ENCODE measurements at places on chromosomes 5 and 9.

DNA sequence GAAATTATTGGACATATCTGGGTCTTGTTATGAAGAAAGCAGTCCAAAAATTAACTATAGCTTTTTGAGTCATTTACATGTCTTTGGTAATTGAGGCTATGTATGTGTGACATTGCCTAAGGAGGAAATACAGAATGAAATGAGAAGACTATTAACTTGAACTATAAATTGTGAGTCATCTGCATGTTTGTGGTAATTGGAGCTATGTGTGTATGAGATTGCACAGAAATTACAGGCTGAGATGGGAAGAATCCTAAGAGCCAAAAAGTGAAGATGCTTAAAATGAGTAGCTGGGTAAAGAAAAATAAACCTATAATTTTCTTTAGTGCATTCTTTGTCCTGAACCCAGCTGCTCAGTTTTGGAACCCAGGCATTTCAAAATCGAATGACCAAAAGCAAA is 747.6 kb upstream of the EDIL3 start:
- no peak for DNase-seq

- peak; percentile 11 for DNase-seq
Observed at GRCh38 chr9:86575825-86576525, 221.8 kb upstream of the TUT7 start.

DNA sequence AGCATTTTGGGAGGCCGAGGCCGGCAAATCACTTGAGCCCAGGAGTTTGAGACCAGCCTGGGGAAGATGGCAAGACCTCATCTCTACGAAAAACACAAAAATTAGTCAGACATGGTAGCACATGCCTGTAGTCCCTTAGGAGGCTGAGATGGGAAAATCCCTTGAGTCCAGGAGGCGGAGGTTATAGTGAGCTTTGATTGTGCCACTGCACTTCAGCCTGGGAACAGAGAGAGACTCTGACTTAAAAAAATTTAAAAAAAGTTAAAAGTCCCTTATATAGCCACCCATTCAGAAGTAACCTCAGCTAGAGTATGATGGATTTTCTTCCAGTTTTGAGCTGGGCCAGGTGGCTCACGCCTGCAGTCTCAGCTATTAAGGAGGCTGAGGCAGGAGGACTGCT is 72.4 kb downstream of the UGCG start:
- no peak for DNase-seq

GRCh38 chr5:62312036-62312435 is 6.0 kb downstream of the KIF2A start:
- DNase-seq, result no peak

DNA sequence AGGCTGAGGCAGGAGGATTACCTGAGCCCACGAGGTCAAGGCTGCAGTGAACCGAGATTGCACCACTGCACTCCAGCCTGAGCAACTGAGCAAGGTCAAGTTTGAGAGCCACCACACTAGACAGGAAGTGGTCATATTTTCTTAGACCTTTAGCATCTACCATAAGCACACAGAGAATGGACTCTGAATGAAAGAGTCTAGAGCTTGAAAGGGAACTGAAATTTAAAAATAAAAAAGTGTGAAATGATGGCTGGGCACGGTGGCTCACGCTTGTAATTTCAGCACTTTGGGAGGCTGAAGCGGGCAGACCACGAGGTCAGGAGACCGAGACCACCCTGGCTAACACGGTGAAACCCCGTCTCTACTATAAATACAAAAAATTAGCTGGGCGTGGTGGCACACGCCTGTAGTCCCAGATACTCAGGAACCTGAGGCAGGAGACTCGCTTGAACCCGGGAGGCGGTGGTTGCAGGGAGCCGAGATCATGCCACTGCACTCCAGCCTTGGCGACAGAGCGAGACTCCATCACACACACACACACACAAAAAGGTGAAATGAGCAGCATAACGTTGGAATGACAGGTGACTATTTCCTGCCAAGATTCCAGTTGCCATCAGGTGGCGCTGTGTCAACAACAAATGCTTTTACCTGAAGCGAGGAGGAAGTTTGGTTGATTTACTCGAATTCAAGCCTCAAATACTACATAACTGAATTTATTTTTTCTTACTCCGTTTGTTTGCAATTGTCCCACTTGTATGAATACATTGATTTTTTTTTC is 21.3 kb upstream of the AK3 start:
- peak; percentile 91 for DNase-seq

- no peak for DNase-seq
Observed at GRCh38 chr9:88523056-88523455, 11.9 kb upstream of the NXNL2 start.

DNA sequence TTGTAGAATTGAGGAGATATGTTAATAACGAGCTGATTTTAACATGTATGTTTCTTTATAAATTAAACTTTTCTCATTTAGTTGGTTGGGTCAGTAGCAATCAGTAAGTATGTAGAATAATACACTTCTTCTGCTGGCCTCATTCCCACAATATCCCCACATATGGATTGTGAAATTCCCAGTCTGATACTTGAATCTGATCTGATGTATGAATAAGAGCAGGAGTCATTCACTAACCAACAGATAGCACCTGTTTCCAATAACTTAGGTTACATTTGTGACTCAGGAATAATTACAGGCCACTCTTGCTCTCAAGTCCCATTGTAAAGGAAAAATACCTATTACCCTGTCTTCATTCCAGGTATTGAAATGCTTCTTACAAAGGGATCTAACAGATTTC is 23.9 kb downstream of the SLC36A1 start:
- DNase-seq, result no peak

GRCh38 chr5:112822456-112822855 is 38.6 kb upstream of the SRP19 start:
- DNase-seq, result no peak

DNA sequence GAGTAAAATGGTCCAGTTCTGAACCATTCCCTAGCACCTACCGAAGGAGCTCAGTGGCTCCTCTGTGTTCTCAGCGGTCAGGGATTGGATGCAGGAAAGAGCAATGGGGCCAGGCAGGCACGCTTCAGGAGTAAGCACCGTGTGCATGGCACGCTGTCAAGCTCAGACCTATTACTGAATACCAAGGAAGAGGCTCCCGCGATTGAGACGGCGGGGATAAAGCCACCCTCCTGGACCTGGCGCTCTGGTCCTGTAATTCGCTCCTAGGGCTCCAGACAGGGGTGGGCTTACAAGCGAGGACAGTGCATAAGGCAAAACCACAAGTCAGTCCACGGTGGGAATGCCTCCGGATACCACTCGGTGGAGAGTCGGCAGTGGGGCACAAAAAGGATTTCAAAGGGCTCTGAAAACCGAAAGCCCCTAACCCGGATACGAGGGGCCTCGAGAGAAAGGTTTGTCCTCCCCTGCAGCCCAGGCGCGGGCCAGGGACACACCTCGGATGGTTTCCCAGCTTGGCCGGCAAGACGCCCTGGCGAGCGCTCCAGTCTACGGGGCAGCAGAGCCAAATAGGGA is 988 bp downstream of the OXCT1 start:
- peak; percentile 8 for DNase-seq

- DNase-seq, result no peak
Observed at GRCh38 chr5:175847061-175847460, 24.3 kb upstream of the CPLX2 start.

GRCh38 chr5:39024005-39024404 is 50.2 kb downstream of the RICTOR start:
- DNase-seq, result peak; percentile 25

GRCh38 chr5:173321886-173322285 is 6.3 kb downstream of the STC2 start:
- no peak for DNase-seq

- no peak for DNase-seq
Observed at GRCh38 chr5:76473661-76474060, 70.6 kb downstream of the IQGAP2 start.

DNA sequence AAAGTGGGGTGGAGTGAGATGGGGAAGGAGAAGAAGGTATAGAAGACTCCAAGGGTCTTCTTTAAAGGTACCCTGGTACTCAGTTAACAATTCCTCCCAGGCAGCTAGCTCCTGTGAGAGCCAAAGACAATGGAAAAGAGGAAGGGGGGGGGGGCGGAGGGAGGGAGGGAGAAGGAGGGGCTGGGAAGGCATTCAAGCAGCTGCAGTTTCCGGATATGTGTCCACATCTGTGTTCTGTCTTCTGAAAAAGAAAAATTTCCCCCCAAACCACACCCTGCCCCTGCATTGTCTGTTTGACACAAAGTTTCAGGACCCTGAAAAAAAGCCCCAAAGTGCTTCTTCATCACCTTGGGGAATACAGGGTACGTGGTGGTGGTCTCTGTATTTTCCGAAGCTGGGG is 11.1 kb downstream of the SPRY4 start:
- no peak for DNase-seq

DNA sequence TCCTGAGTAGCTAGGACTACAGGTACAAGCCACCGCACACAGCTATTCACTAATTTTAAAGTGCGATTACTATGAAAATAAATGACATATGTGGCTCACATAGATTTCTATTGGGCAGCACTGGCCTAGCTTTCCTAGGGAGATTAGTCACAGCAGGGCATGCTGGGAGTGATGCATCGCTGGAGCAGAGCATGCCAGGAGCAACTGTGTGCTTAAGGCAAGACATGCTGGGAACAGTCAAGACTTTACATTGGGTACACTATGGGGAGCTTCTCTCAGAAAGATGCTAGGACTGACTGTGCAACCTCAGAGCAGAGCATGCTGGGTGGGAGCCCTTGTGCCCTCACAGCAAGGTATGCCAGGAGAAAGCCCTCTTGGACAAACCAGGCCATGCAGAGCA is 9.3 kb downstream of the ST6GALNAC6 start:
- no peak for DNase-seq

- peak; percentile 68 for DNase-seq
Observed at GRCh38 chr5:146048994-146049703, 56.2 kb downstream of the PLAC8L1 start.

DNA sequence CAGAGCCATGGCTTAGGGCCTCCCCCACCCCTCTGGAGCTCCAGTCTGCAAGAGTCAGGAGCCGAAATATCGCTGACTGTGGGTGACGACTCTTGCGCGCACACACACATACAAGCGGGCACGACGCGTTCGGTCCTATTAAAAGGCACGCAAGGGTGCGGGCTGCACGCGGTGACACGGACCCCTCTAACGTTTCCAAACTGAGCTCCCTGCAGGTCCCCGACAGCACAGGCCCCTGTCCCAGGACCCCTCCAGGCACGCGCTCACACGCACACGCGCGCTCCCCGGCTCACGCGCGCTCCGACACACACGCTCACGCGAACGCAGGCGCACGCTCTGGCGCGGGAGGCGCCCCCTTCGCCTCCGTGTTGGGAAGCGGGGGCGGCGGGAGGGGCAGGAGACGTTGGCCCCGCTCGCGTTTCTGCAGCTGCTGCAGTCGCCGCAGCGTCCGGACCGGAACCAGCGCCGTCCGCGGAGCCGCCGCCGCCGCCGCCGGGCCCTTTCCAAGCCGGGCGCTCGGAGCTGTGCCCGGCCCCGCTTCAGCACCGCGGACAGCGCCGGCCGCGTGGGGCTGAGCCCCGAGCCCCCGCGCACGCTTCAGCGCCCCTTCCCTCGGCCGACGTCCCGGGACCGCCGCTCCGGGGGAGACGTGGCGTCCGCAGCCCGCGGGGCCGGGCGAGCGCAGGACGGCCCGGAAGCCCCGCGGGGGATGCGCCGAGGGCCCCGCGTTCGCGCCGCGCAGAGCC is at the start of gene GRIN1:
TSS of gene GRIN1 (plus strand) at position 433 of the 746 bp plus-strand sequence. CDS start 333 bp downstream, outside the sequence.
- DNase-seq, result no peak

- no peak for DNase-seq
Observed at GRCh38 chr9:136075134-136075841, 19.8 kb downstream of the NACC2 start.

- no peak for DNase-seq
Observed at GRCh38 chr5:38465061-38465460, 91.4 kb downstream of the LIFR start.

- DNase-seq, result peak; percentile 23
Observed at GRCh38 chr5:119016125-119016774, 27.9 kb upstream of the DTWD2 start.

DNA sequence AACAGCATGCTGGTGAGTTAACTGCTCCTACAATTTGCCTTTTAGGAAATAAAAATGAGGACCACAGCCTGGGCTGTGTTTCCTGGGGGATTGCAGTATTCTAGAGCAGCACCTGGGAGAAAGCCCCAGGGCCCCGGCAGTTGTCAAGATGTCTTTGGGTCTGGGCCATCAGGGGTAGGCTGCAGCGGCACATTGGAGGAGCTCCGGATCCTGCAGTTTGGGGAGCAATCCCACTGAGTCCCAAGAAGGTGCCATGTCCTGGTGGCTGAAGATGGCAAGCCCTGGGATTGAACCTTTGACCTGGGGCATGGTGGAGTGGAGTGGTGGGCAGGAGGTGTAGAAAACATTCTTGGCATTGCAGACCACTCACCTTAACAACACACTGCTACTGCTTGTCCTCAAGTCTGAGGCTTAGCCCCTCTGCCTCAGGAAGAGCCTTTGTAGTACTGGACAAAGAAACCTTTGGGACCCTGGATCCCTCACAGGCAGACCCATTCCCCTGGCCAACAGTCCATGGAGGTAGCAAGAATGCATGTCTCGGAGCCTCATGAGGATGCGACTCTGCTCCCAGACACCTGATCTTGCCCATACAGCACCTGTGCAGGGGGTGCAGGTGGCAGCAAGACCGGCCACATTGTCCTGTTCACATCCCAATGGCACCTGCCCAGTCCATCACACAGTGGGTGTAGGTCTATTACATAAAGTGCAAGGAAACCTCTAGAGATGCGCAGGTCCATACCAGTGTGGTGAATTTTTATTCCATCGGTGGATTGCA is 159.1 kb upstream of the IRX2 start:
- DNase-seq, result no peak

DNA sequence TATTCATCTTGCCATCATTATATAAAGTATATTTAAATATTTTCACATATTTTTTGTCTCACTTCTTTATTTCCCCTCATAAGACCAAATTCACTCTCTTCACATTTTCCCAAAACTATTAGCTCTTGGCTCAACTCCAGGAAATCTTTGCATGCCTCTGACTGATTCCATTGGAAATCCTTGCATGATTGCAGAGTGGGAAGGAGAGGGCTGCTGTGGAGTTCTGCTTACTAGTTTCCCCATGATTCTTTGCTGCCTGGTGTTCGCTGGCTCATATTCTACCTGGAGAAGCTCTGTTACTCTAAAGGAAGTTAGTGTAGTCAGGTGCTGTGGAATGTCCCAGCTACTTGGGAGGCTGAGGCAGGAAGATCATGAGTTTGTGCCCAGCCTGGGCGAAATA is 41.9 kb downstream of the LIX1 start:
- no peak for DNase-seq

GRCh38 chr5:121378046-121378445 is 473.6 kb upstream of the FTMT start:
- DNase-seq, result no peak

DNA sequence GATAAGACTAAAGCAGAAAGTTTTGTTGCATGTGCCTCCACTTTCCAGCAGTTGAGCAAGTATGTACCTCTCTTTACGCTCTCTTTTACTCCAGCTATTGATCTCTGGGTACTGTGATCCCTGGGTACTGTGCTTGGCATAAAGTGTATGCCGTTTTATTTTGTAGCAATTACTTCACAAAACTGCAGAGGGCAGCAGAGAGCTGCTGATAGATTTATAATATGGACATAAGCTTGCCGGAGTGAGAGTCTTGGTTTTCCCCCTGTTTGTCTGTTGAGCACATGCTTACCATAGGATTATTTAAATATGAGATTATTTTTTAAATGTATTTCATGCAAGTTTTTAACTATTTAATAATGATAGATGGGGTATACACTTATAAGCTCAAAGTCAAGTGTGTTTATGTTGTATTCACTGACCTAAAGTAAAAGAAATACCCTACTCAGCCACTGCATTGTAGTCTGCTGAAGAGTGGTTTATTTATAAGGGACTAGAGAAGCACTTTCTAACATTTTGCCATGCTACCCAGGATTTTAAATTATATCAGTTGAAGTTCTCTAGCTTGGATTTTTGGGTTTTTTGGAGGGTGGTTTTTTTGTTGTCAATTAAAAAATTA is 13.0 kb downstream of the TTC1 start:
- peak; percentile 73 for DNase-seq
